Activated naive CD4-positive, alpha-beta T cell treated with anti-CD3 and anti-CD28 coated beads, Interleukin-2, amount 50 U/mL, for 72 hours (primary cell): ENCODE measurements at places on chromosomes 11 and 22. TPM values are rescaled to one million over a fixed set of nuclear protein-coding genes. Genes with fewer than 3 reads are reported as not detected.

SLC6A5 gene
- total RNA-seq: not detected

DNA sequence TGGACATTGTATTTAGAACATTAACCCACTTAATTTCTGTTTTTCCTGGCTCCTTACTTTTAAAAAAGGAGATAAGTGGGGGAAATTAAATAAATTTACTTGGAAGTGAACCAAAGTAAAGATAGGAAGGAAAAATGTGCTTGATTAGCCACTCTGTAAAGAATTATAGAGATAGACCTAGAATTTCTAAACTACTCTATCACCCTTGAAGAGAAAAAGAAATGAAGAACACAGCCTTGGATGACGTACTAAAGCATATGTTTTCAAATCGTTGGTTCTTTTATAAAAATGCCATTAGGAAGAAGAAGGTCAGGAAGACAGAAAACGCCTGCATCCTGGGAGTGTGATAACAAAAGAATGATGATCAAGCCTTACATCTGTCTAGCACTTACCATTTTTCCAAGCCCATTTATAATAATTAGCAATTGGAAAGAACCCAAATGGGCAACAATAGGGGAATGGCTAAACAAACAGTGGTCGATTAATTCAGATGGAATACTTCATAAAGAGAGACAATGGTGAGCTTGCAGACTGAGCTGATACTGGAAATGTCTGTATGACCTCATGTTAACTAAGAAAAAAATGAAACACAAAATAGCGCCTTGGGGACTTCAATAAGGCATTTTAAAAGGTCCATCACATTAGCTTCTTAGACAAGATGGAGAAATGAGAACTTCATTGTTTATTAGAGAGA, 81.0 kb upstream of the LRRC55 start:
- DNase-seq: no peak

- DNase-seq: no peak
Measured at GRCh38 chr22:36638747-36639146, 64.8 kb downstream of the CACNG2 start.

- no peak for DNase-seq
Measured at GRCh38 chr11:26823963-26824362, 102.1 kb upstream of the SLC5A12 start.

- DNase-seq: peak; percentile 50
Measured at GRCh38 chr11:44617671-44618461, 52.4 kb downstream of the CD82 start.

GRCh38 chr11:104464691-104465090, 300.7 kb upstream of the PDGFD start:
- no peak for DNase-seq

DNA sequence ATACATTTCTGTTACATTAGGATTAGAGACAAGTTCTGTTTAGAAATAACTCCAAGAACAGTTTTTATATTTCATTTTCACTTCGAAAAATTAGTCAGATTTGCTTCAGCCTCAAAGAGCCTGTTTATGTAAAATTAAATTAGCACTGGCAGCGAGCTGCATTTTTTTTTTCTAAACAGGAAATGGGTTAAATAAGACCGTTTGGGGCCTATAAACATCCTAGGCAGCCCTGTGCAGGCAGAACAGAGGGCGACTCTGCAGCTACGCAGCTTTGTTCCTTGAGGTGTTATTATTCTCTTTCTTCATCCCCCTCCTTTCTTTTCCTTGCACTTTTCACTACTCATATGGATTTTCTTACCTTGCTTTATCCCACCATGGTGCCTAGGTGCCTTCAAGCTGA, 48.7 kb downstream of the CWC15 start:
- no peak for DNase-seq

GRCh38 chr11:67387069-67387468, 4.7 kb upstream of the RAD9A start:
- DNase-seq: no peak

DNA sequence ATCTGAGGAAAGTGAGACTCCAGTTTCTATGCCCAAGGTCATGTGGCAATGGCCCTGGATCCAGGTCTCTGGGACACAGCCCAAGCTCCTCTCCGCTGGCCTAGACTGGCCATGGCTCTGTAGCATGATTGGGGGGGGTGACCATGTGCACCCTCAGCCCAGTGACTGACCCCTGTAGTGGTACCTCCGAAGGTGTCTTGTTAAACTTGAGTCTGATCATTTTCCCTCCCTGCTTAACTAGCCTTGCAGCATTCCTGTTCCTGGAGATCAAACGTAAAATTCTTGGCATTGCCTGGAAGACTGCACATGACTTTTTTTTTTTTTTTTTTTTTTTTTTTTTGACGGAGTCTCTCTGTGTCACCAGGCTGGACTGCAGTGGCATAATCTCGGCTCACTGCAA, 1116.0 kb downstream of the TBC1D22A start:
- DNase-seq: no peak
